ENCODE measurements at places on chromosomes 2 and 18. TPM values are rescaled to one million over a fixed set of nuclear protein-coding genes. Genes with fewer than 3 reads are reported as not detected.

TMEM214 gene
- total RNA-seq = 54.0 TPM

GKN2 gene
- not detected for total RNA-seq

MC2R gene
- total RNA-seq = not detected

CIB4 gene
- not detected for total RNA-seq

BCL11A gene
- 47.9 TPM for total RNA-seq

SPDYA gene
- 1.6 TPM for total RNA-seq

CCDC148 gene
- total RNA-seq = 4.6 TPM

GPBAR1 gene
- total RNA-seq = 9.7 TPM

C18orf54 gene
- 12.6 TPM for total RNA-seq

TWIST2 gene
- total RNA-seq = not detected

MLPH gene
- 1.2 TPM for total RNA-seq

LINC00305 gene
- 1.6 TPM for total RNA-seq

CHST10 gene
- 22.1 TPM for total RNA-seq

CDKL4 gene
- total RNA-seq = 2.0 TPM

ZNF396 gene
- total RNA-seq = 4.5 TPM

DUSP19 gene
- total RNA-seq = 1.9 TPM

SIX3 gene
- not detected for total RNA-seq

VWC2L gene
- total RNA-seq = not detected

NPAS2 gene
- 0.84 TPM for total RNA-seq

B4GALT6 gene
- total RNA-seq = 33.1 TPM

DARS1 gene
- total RNA-seq = 65.0 TPM

PTRHD1 gene
- total RNA-seq = 26.2 TPM

CPLX4 gene
- total RNA-seq = not detected

PECR gene
- 14.8 TPM for total RNA-seq

ALS2 gene
- 50.2 TPM for total RNA-seq

C2orf78 gene
- total RNA-seq = not detected

RND3 gene
- 40.3 TPM for total RNA-seq

SPTBN1 gene
- total RNA-seq = 283 TPM

LHCGR gene
- not detected for total RNA-seq

CDH2 gene
- total RNA-seq = 210 TPM

VWA3B gene
- total RNA-seq = 0.47 TPM

SMAD2 gene
- 145 TPM for total RNA-seq

FOXD4L1 gene
- 0.48 TPM for total RNA-seq

FIGN gene
- total RNA-seq = 19.3 TPM

FTCDNL1 gene
- 1.2 TPM for total RNA-seq

ZC3H6 gene
- total RNA-seq = 7.3 TPM

RNF125 gene
- total RNA-seq = 2.6 TPM

ADRA2B gene
- total RNA-seq = 0.91 TPM

DCDC2C gene
- not detected for total RNA-seq

TGFA gene
- 3.0 TPM for total RNA-seq

CENPA gene
- total RNA-seq = 10.7 TPM

WNT10A gene
- total RNA-seq = not detected

CYTIP gene
- 0.14 TPM for total RNA-seq

CNDP1 gene
- 0.29 TPM for total RNA-seq

RTN4 gene
- total RNA-seq = 265 TPM

CROCC2 gene
- 0.36 TPM for total RNA-seq

NT5C1B gene
- total RNA-seq = not detected
